ENCODE measurements at places on chromosomes 7 and 10.

DNA sequence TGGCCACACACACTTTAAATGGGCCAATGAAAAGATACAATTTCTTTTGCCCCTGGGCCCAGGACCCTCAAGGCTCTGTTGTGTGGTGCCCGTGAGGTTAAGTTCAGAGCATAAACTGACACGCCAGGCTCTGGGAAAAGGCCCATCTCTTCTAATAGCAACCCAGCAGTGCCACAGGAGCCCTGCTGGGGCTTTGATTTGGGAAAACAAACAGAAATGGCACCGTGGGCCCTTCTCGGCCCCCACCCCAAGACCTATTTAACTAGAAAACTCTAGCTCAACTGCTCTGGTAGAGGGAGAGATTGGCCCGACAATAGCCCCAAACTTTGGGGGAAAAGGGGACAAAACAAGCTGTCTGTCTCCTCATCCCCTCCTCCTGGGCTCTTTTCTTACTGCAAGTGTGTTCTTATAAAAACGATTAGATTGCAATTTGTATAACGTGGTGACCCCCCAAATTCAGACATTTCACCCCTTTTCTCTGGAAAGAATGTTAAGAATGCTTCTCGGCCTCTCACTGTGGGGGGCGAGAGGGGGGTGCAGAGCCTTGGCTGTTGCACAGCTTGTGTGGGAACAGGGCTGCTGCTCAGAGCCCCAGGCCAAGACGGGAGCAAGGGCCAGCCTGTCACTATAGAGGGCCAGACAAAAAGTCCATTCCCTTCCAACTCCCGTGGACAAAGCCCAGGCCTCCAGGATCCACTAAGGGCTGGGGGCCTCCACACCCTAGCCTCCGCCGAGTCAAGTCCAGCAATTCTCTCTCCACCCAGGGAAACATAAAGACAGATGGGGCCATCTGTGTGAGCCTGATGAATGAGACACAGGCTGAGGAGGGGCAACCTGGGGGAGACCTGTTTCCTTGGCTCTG lies 26.8 kb downstream of the DPCD start:
- no peak for DNase-seq

- no peak for DNase-seq
Measured at GRCh38 chr10:5078547-5079180, 15.6 kb upstream of the AKR1C3 start.

DNA sequence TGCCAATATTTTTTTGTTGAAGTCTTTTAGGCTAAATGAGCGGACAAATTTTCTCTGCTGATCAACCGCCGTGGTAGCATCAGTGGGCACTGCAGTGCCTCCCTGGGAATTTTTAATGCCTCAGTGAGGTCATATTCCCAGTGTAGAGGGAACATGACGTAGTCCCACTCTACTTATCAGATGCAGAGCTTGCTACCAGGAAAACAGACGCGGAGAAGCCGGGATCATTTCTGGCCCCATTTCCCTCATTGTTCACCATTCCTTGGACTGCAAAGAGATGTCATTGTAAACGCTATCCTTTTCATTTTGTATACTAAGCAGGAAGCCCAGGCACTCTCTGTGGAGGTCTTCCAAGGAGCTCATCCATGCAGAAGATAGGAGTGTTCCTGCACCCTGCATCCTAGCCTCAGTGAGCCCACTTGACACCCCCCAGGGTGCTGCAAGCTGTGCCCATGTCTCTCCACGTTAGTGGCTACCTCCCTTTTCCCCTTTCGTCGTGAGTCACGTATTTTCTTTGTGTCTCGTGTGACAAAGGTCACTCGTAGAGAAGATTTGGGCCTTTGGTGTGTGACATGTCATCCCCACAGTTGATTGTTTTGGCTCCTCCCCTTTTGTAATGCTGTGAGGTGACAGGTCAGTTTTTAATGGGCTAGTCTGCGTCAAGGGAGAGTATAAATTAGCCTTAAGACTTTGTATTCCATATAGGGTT lies 145.5 kb downstream of the TCF7L2 start:
- DNase-seq = no peak

DNA sequence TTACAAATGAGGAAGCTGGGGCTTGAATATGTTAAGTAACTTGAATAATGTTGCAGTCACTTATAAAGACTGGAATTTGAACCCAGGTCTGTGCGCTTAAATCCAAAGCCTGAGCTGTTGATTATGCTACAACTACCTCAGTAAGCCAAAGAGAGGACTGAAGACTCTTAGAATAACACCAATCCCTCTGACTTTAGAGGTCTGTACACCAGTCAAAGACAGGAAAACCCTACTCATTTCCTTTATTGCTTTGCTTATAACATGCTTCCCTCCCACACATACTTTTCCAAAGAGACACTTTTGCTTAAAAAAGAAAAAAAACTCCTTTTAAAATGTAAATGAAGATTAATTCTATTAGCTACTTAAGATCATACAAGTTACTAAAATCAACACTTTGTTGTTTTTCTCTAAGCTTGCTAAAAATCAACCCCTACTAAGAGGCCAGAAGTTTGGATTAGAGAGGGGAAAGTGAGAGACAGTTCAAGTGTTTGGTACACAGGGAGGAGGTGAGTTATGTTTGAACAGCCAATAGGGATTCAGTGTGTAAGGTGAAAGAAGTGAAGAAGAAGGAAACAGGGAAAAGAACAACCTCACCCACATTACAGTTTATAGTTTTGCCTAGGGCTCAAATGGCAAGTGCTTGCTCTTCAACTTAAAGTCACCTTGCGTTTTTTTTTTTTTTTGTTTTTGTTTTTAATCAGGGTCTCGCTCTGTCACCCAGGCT lies 74.8 kb downstream of the MDH2 start:
- no peak for DNase-seq

- no peak for DNase-seq
Measured at GRCh38 chr10:91170418-91170817, 50.0 kb upstream of the PCGF5 start.

GRCh38 chr7:47330561-47331178 lies 251.2 kb downstream of the TNS3 start:
- no peak for DNase-seq

Measured in SW 1271 (cell line).